Jurkat, Clone E6-1 (cell line): ENCODE measurements at places on chromosomes 7 and 10.
A peak's percentile ranks its signal among the peaks of the same experiment; 100 is the strongest.

DNA sequence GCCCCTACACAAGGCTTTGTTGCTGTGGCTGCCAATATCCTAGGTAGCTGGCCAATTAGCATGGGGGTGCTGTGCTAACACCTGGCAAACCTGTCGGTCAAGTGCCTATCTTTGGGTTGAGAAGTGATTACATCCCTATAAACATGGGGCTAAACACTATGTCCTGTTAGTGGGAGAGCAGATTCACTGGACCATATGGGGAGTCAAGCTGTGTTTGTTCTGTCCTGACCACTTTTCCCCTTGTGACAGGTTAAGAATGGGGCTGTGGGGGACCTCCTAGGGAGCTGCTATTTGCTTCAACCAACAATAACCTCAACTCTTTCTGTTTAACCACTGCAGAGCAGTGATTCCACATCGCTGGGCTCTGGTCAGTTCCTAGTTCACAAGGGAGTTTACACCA lies 151.5 kb upstream of the AOAH start:
- no peak for DNase-seq

GRCh38 chr10:94025806-94026205 lies 32.1 kb downstream of the PLCE1 start:
- no peak for DNase-seq

DNA sequence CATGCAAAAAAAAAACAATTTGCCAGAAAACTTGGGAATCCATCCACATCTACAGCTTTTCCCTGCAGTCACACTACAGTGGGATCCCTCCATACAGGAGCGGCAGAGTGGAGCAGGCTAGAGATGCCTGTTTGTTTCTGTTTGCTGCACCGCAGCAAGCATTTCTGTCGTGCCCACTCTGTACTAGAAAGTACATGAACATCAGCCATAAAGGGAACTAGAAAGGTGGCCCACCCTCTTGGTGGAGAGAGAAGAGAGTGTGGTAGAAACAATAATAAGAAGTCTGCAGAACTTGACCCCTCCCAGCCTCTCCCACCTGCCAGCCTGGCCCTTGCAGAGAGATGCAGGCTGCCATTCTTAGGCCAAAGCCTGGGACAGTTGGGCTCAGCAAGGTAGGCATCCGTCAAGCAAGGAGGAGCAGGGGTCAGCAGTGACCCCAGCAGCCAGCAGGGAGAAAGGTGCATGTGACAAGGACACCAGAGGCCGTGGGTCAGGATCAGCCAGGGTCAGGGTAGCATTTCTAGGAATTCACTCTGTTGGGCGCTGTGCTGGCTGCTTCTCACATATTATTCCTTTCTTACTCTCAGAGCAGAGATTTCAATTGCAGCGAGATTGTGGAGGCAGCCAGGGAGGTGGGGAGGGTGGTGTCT lies 171.8 kb downstream of the EGFR start:
- no peak for DNase-seq

- no peak for DNase-seq
These were observed 8.2 kb downstream of the NKX2-3 start for GRCh38 chr10:99540657-99541531.

- no peak for DNase-seq
These were observed 569.7 kb upstream of the MKI67 start for GRCh38 chr10:128695931-128696330.

- no peak for DNase-seq
These were observed 80.7 kb upstream of the RPA3 start for GRCh38 chr7:7799138-7799537.

- no peak for DNase-seq
These were observed 16.7 kb downstream of the STN1 start for GRCh38 chr10:103901299-103901698.

DNA sequence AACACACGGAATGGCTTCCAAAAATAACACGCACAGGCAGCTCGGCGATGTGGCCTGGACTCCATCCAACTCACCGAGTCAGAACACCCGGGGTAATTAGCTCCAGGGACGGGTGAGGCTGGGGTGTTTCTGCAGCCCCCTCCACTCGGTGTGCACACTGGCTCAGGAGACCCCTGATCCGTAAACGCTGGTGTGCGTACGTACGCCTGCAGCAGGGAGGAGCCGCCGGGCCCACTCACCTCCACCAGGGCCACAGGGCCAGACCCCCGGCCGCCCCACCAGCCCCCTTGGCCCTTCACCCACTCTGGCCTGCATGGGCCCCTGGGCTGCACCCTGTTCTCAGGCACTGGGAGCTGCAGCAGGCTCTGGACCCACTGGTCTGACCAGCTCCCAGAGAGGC lies 22.4 kb upstream of the UTF1 start:
- DNase-seq: no peak

- DNase-seq: peak; percentile 18
These were observed 648.8 kb upstream of the COBL start for GRCh38 chr7:51965454-51965853.

- DNase-seq: peak; percentile 77
These were observed 88.2 kb upstream of the AFAP1L2 start for GRCh38 chr10:114492351-114493037.

DNA sequence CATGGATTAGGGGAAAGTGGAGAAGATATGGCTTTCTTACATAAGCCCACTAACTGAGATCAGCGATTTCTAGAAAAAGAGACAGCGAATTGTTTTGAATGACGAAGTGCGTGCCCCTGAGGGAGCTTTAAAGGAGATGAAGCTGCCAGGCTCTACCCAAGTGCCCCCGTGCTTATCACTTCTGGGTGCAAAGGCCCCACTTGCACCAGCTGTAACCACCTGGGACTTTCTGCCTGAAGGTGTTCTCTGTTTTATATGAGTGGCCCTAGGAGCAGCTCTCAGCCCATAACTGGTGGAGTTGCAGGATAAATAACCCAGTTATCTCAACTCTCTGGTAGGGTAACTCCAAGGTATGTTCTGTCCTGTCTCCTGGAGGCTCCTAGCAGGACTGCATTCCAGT lies 20.4 kb upstream of the CARD11 start:
- DNase-seq: no peak

GRCh38 chr7:92276460-92276864 lies 30.7 kb downstream of the ANKIB1 start:
- DNase-seq: no peak

DNA sequence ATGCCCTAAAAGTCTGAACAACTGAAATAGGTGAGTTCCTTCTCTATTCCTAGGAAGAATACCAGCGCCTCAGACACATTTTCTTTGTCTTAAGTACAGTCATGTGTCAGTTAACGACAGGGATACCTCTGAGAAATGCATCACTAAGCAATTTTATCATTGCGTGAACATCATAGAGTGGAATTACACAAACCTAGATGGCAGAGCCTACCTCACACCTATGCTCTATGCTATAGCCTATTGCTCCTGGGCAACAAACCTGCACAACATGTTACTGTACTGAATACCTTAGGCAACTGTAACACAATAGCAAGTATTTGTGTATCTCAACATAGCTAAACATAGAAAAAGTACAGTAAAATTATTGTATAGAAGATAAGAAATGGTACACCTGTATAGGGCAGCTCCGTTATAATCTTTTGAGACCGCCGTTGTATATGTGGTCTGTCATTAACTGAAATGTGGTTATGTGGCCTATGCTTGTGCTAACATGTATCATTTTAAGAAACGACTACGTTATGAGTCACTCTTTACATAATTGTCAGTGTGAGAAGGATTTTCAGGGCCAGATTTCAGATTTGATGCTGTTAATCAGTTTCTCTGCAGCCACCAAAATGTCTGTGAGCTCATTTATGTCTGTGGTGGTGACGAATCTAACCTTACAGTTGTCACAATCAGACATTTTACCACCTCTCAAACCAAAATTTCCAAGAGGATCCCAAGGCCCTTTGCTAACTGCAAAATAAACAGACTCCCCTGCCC lies 66.1 kb upstream of the STK17A start:
- DNase-seq: peak; percentile 98

- DNase-seq: peak; percentile 99
These were observed 231.2 kb downstream of the EXOC4 start for GRCh38 chr7:133484086-133484485.

GRCh38 chr7:17186745-17187530 lies 111.5 kb upstream of the AHR start:
- DNase-seq: no peak

DNA sequence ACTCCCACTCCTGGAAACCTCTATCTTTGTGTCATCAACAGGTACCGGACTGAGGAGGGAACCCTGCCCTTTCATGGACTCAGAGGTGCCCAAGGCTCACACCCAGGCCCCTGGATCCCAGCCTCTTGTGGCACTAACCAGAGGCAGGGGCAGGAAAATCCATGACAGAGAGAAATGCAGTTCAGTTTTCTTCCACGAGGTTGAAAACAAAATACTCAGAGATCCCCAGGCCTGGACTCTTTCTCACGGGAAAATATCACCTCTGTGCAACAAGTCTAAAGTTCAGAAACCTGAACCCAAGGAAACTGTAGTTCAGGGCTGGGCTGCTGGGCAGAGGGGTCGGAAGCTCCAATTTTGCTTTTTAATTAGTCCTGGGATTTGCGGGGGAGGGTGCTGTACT lies 21.4 kb upstream of the OPN4 start:
- no peak for DNase-seq

- no peak for DNase-seq
These were observed 29.1 kb upstream of the DGKB start for GRCh38 chr7:14931511-14932215.

- DNase-seq: no peak
These were observed 41.8 kb upstream of the ZNF365 start for GRCh38 chr10:62332406-62332805.

- DNase-seq: no peak
These were observed 192.4 kb downstream of the MAD1L1 start for GRCh38 chr7:2040201-2040892.

DNA sequence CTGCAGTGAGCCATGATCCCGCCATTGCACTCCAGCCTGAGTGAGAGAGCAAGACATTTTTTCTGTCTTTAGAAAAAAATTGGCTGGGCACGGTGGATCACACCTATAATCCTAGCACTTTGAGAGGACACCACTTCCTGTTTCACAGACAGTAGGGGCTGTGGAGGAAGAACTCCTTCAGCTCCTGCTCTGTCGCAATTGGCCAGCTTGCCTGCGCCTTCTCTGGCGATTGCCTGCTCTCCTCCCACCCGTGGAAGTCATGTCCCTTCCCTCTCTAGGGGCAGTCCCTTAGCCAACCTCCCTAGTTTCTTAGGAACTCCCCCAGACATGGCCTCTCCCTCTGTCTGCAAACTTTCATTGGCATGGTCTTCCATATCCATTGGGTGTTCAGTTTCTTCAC lies 8.7 kb downstream of the PDSS1 start:
- DNase-seq: no peak

GRCh38 chr7:106462365-106462859 lies 177.6 kb upstream of the NAMPT start:
- DNase-seq: peak; percentile 19

DNA sequence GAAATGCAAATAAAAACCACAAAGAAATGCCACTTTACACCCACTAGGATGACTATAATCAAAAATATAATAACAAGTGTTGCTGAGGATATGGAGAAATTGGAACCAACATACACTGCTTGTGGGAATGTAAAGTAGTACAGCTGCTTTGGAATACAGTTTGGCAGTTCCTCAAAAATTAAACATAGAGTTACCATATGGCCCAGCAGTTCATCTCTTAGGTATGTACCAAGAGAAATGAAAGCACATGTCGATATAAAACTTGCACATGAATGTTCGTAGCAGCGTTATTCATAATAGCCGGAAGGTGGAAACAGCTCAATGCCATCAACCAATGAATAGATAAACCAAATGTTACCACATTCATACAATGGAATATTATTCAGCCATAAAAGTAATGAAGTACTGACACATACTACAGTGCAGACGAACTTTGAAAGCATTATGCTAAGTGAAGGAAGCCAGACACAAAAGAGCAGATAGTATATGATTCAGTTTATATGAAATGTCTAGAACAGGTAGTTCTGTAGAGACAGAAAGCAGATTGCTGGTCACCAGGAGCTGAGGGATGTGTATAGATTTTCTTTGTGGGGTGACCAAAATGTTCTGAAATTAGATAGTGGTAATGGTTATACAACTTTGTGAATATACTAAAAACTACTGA lies 12.4 kb downstream of the BCAP29 start:
- DNase-seq: no peak

DNA sequence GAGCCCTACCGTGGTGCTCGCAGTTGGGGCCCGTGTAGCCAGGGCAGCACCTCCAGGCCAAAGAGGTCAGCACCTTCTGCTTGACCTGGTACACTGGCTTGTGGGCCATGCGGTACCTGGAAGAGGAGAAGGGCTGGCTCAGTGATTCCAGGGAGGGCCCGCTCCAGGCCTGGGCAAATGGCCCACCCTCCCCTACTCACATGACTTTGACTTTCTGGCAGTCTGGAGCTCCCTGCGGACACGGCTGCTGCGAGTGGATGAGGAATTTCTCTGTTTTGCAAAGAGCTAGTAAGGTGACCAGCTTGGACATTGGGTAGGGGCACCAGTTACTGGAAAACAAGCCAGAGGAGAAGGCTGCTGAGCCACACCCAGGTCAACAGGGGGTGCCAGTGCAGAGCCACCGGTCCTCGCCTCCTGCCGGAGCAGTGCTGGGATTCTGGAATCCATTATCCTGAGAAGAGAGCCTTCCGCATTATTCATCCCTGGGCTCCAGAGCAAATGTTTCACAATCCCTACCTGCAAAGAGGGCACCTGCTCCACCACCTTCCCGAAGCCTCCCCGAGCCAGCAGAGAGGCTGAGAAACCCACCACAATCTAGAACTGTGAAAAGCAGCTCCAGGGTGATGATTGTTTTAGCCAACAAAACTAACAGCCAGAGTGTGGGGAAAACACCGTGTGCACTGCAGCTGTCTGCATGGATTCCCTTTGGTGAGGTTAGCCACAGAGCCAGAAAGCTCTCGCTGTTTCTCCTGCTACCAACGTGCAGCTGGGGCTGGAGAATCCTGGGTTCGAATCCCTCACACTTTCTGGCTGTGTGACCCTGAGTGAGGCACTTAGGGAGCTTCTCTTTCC lies 11.8 kb downstream of the MMRN2 start:
- peak; percentile 84 for DNase-seq
